ENCODE measurements at places on chromosomes 12 and 14.

DNA sequence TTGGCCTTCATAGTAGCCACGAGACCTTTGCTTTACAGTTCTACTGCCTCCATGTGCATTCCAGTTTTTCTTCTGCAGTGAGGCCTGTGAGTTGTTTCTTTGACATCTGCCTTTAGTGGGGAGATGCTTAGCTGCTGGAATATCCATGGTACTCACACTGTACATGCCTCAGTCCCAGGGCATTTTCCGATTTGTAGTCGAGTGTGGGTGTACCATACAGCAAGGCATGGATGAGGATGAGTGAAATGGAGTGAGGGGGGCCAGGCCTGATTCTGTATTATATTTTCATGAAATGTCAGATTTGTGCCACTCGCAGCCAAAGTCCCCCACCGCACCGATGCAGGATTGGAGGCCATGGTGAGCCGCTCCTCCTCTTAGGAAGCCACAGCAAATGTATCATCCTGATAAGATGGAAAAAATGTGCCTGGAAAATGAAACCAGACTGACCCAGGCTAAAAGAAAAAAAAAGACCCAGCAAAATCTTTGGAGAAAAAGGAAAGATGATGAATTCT, 173.0 kb downstream of the ADGRD1 start:
- no peak for DNase-seq

DNA sequence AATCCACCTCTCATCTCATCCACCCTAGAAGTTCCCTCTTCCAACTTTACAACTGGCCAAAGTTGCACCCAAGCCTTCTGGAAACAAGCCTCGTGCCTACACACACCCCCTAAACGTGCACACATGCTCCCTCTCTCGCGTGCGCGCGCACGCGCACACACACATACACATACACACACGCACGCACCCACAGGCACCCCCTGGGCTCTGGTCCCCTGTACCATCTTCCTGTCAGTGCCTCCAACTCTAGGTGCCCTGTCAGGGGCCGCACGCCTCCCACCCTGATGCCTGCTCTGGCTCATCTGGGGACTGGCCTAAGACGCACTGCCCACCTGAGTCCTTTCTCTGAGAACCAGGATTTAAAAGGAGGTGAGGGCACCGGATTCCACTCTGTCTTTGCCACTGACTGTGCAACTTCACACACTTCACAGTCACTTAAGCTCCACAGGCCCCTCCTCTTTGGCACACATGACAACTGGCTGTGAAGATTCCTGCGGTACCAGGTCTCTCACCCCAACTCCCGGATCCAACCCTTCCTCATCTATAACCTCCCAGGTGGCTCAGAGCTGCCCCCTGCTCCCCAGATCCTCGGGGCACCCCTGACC, 45.5 kb downstream of the TESC start:
- DNase-seq: no peak

- no peak for DNase-seq
Observed at GRCh38 chr14:78997811-78998210, 827.6 kb downstream of the NRXN3 start.

DNA sequence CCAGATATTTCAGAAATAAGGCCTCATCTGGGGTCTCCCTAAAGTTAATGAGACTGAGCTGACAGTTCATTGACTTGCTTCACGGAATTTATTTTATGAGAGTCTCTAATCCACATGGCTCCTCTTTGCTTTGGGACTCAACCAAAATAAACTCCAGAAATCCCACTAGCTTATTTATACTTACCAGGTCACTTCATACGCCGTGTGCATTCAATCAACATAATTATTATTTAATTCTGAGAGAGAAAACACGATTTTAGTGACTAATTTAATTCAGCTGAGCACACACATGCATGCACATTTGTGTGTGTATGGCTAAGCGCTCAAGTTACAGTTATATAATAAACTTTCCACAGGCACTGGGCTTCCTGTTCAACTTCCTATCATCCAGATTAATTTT, 333.4 kb upstream of the CCDC196 start:
- DNase-seq: no peak

- DNase-seq: no peak
Observed at GRCh38 chr12:108198043-108198442, 69.0 kb downstream of the WSCD2 start.

- DNase-seq: no peak
Observed at GRCh38 chr12:97292588-97292987, 170.0 kb upstream of the RMST start.

GRCh38 chr12:50597200-50598195, 92.7 kb downstream of the DIP2B start:
- no peak for DNase-seq
